ENCODE measurements at places on chromosomes 6 and 20.

DNA sequence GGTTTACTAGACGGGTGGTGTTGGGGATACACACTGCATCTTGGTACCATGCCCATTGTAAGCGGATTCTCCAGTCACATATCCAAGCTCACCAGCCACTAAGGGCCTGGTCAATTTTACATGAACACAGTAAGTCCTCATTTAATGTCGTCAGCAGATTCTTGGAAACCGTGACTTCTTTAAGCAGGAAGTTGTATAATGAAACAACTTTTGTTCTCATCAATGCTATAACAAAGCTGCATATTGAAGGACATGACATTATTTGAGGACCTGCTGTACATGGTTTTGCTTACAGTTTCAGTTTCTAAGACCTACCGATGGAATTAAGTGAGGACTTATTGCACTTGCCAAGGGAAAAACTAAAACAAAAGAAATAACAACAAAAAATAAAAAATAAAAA lies 295.6 kb downstream of the SYNE1 start:
- no peak for DNase-seq

DNA sequence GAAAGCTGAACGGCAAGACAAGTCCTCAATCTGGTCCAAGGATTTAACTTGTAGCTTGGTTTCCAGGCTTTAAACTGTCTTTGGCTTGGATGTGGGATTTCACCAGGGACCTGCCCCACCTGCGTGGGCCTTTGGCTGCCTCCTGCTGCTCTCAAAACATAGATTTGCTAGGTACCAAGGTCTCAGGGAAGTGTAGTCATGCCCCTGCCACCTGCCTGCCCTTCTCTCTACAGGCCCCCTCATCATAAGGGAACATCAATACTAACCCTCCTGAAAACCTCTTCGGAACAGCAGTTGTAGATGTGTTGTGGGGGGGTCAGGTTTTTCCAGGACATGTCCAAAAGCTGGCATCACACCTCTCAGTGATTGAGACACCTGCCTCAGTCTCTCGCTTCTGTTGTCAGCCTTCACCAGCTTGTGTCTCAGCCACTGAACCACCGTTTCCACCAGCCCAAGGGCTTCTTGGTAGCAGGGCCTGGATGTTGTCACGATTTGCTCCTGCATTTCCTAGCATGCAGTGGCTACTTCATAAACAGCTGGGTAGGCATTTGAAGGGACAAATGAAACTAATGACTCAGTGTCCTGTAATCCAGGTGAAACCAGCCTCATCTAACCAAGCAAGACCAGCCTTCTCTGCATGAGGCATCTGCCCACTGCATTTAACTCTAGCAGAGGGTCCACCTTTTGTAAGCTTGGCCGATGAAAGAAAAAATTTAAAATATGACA lies 141.6 kb upstream of the THBS2 start:
- DNase-seq = no peak

DNA sequence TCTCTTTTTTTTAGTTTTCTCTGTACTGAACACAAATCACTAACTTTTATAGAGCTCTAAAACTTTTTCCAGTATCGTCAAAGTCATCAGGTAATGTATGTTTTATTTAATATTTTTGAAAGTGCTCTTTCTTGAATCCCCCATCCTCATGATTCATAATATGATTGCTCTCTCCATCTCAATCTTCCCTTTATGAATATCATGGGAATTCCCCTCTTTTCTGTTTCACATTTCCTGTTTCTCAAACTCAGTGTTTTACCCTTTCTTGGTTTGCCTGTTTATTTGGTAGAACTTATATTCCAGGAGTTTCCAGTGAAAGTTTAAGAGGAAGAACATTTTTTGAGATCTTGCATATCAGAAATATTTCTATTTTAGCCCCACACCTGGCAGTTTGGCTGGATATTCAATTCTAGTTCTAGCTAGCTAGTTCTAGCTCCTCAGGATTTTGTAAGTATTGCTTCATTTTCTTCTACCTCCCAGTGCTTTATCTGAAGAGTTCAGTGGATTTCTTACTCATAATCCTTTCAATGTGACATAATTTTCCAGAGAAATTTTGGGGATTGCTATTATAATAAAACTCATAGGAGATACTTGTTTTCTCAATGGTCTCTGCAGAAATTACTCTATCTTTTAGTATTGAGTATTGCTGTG lies 6.1 kb upstream of the C6orf58 start:
- DNase-seq = no peak

DNA sequence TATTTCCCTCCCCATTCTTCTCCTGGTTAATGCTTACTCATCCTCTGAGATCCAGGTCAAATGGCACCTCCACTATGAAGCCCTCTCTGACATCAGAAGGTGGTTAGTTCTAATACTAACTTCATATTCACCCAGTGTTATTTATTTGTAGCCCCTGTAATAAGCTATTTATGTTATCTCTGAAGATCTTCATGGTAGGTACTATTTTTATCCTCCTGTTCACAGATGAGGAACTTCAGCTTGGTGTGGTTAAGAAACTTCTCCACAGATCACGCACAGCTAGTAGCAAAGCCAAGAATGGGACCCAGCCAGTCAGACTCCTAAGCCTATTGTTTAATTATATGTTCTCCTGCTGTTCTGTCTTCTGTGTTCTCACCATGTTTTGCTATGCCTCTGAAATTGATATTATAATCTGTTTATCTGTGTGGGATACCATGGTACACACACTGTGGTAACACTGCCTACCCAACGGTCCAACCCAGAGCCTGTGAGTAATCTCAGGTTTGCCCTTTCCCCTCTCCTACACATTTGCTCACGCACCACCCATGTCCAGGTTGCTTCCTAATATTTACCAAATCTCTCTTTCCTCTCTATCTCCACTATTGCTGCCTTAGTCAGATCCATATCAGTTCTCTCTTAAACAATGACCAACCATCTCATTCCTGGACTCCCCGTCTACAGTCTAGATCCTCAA lies 98.4 kb downstream of the IPCEF1 start:
- no peak for DNase-seq

- no peak for DNase-seq
Measured at GRCh38 chr20:19549896-19550295, 208.2 kb upstream of the RIN2 start.

DNA sequence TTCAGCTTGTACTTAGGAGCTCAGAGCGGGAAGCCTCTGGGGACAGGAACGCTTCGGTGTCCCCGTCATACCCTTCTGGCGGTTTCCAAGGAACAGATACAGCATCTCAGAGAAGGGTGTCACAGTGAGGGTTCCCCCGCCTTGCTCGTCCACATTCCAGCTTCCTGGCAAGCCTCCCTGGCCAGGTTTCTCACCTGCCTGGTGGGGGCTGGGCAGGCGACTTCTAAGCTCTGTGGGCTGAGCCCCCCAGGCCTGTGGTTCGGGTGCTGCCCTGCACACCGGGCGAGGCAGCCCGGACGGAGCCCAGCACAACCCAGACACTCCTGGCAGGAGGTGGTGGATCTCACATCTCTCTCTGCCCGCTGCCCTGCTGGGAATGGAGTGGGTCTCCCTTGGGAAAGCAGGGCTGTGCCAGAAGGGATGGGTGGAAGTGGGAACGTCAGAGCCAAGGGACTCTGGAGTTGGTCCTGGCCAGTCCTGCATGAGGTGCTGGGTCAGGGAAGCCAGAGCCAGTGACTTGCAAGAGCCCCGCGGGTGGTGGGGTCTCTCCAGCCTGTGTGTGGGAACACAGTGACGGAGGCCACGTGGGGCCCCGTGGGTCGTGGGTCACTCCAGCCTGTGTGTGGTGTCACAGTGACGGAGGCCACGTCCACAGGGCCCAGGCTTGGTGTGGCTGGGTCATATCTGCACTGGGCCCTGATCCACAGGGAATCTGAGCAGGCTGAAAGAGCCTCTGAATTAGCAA lies 47.7 kb upstream of the SMOC2 start:
- DNase-seq = no peak

DNA sequence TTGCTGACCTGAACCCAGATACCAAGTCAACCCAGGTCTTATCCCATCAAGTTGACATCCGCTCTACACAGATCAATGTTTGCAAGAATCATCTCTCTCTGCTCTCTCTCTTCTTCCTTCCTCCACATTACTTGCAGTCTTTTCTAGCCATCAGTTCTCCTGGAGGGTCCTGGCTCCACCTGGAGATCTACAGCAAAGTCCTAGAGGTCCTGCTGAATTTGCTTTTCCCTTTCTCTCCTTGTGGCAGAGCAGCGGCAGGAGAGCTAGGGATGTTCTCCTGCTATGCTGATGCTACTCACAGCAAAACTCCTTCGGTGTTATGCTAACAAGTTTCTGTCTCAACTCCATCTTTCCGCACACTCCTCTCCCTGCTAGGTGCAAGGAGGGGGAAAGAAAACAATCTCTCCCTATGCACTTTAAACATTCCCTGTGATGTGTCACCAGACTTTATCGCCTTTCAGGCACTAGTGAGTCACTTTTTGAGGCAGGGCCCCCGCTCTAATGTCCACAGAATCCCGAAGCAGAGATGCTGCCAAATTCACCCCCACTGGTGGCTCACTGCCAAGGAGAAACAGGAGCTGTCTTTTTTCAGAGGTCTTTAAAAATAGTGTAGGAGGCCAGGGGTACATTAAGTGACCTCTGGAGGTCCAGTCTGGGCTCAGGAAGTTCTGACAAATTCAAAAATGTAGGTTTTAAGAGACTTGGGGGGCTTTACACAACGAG lies 62.6 kb downstream of the FAM50B start:
- no peak for DNase-seq

- DNase-seq = no peak
Measured at GRCh38 chr6:30960907-30961673, 20.3 kb downstream of the MUCL3 start.

GRCh38 chr6:158969148-158969547 lies 30.9 kb downstream of the RSPH3 start:
- DNase-seq = no peak

- no peak for DNase-seq
Measured at GRCh38 chr20:539191-539590, 4.4 kb downstream of the CSNK2A1 start.

DNA sequence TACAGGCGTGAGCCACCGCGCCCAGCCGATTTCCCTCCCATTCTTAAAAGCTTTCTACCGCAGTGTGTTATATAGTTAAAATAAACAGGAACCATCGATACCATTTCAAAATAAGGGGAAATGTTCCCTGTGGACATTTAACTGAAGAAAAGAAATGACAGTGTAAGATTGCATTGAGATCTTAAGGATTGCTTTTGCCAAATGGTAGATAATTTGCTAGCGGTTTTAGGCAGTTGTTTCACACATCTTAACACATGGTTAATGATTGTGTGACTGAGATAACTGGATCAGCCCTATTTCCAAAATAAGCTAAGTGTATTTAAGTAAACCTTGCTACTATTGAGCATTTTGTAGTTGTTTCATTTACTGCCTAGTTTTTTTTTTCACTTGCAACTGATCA lies 15.6 kb downstream of the STX16 start:
- no peak for DNase-seq

GRCh38 chr6:118419448-118420394 lies 128.4 kb upstream of the PLN start:
- no peak for DNase-seq

GRCh38 chr6:155154158-155154830 lies 109.5 kb upstream of the CLDN20 start:
- DNase-seq = no peak

DNA sequence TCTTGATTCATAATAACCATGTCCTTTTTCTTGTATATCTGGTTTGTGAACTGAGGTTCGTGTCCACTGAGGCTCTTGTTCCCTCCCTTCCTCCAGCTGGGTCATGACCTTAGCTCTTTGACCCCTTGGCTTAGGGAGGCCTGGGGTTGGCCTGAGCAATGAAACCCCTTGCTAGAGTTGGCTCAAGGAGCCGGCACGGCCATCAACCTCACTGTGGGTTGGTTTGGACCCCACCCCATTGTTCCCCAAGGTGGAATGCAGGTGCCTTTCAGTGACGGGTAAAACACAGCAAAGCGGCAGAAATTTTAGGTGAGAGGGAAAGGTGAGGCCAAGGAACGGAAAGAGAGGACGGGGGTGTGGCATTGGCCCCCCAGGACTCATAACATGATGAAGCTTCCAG lies 44.5 kb upstream of the PHACTR3 start:
- no peak for DNase-seq

- DNase-seq = no peak
Measured at GRCh38 chr20:25738198-25738597, 41.5 kb upstream of the ZNF337 start.

GRCh38 chr6:124123617-124124209 lies 320.0 kb downstream of the NKAIN2 start:
- DNase-seq = no peak

GRCh38 chr6:163392533-163392932 lies 22.0 kb upstream of the QKI start:
- DNase-seq = no peak

- DNase-seq = no peak
Measured at GRCh38 chr20:53655625-53656292, 62.1 kb upstream of the ZNF217 start.
